M059J (cell line): ENCODE measurements at places on chromosomes 1 and 21.

DNA sequence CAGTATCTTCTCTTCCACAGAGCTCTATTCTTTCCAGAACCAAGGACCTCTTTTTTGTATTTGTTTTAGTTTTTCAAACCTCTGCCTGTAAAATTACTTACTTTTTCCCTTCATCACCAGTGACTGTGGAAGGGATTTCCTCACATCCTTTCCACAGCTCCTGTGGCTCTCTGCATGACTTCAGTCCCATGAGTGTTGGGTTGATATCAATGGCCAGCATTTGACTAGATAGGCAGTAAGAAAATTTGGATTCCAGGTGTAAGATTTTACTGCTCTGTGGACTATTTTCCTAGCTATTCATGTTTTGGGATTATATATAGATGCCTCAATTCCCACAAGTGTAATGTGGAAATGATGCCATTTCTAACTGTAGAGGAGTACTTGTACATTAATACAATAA lies 171.5 kb upstream of the PTBP2 start:
- no peak for DNase-seq

GRCh38 chr21:23394458-23394857 lies 2212.8 kb downstream of the MRPL39 start:
- DNase-seq, result no peak

- DNase-seq, result no peak
Observed at GRCh38 chr1:1826356-1827088, 48.3 kb upstream of the NADK start.

- no peak for DNase-seq
Observed at GRCh38 chr1:33519240-33519884, 46.9 kb downstream of the ZSCAN20 start.

DNA sequence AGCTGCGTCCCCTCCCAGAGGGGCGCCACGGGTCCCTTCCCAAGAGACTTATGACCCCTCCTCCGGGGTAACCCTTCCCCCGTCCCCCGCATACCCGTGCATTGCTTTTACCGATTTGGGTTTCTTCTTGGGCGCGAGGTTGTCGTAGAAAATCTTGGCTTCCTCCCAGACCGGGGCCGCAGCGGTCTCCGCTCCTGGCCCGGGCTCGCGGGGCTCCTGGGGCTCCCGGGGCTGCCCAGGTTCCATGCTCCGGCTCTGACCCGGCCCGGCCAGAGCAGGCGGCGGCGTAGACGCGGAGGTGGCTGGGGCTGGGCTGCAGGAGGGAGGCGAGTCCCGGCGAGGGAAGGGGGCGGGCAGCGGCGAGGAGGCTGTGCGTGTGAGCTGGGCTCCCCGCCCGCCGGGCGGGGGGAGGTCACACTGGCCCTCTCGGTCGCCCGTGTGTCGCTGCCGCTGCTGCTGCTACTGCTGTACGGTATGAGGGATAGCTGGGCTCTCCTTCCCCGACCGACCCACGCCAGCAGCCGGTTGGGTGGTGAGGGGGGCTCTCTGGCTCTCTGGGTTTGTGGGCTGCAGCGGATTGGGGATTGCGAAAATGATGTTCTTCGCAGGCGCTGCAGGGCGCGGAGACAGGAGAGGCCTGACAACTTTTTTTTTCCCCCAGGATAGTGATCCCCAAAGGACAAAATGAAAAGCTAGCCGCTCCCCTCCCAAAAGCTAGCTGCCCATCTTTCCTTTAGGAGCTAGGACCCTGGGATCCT lies at the start of gene NT5C1A:
Gene NT5C1A, minus strand, starts transcription at position 315 of the 758 bp plus-strand sequence. Its CDS starts 69 bp downstream, at position 246.
- DNase-seq, result no peak

- DNase-seq, result peak; percentile 69
Observed at GRCh38 chr1:205458777-205459566, 3.1 kb upstream of the BLACAT1 start.

GRCh38 chr1:161197560-161198193 lies 1.2 kb downstream of the ADAMTS4 start:
- DNase-seq, result no peak

DNA sequence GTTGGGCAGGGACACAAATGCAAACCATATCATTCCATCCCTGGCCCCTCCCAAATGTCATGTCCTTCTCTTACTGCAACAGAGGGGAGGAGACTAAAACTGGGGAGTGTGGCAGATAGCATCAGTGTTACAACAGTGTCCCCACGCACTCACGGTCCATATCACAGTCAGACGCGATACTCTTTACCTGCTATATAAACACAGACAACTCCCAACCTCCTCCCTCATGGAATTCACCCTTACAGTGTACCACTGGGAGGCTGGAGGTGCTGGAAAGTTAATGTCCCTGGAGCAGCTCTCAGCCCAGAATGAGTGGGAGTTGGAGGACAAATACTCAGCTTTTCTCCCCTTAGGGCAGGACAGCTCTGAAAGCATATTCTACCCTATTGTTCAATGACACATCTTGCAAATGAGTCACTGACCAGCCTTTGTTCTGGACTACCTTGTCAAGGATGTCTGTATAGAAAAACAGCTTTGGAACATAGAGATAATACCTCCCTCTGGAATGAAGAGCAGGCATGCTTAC lies 445.9 kb downstream of the SETD4 start:
- DNase-seq, result peak; percentile 95

DNA sequence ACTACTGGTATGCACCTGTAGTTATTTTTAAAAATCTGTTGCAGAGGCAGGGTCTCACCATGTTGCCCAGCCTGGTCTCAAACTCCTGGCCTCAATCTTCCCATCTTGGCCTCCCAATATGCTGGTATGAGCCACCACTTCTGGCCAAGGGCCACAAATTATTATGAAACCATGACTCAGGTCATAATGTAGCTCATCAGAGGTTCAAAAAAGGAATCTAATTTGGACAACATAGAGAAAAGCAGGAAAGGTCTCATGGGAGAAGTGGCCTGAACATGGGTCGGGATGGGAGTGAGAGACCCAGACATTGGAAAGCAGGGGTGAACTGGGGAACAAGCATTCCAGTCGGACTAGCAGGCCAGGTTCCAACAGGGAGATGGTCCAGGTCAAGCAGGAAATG lies 45.2 kb upstream of the C1orf198 start:
- DNase-seq, result peak; percentile 16

DNA sequence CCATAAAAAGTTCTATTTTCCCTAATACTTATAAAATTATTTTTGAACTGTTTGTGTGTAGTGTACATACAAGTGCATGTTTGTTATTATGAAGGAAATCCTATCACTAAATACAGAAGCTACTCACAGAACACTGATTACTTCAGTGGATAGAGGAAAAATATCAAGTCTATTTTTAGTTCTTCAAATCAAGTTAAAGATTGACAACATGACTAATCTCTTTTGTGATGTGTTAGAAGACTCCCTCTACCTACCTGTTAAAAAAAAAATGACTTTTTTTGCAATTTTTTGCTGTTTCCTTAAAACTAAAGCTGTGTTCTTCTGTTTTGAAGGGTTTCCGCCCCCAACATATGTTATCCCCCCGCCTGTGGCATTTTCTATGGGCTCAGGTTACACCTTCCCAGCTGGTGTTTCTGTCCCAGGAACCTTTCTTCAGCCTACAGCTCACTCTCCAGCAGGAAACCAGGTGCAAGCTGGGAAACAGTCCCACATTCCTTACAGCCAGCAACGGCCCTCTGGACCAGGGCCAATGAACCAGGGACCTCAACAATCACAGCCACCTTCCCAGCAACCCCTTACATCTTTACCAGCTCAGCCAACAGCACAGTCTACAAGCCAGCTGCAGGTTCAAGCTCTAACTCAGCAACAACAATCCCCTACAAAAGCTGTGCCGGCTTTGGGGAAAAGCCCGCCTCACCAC lies 45.5 kb downstream of the NCF2 start:
- DNase-seq, result no peak

- peak; percentile 20 for DNase-seq
Observed at GRCh38 chr1:68725001-68725752, 228.3 kb upstream of the DEPDC1 start.

GRCh38 chr1:147641695-147642592 lies 28.4 kb downstream of the ACP6 start:
- peak; percentile 59 for DNase-seq

DNA sequence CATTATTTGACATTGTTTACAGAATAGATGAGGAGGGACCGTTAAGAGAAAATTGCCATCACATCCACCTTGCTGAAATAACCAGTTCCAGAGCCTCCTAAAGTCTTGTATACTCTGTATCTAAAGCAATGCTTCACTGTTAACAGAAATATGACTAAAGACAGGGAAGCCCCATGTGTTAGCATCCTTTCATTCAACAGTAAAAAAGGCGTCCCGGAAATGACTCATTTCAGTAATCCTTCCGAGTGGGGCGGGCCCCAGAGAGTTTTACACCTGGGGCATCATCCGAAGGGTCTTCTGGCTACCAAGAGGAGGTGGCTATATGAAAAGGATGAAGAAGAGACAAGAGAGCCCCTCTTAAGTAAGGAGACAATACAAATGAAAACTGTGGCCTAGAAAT lies 227.2 kb downstream of the SLC45A1 start:
- DNase-seq, result no peak

- DNase-seq, result peak; percentile 51
Observed at GRCh38 chr1:231628207-231628876, 1.8 kb downstream of the DISC1 start.

DNA sequence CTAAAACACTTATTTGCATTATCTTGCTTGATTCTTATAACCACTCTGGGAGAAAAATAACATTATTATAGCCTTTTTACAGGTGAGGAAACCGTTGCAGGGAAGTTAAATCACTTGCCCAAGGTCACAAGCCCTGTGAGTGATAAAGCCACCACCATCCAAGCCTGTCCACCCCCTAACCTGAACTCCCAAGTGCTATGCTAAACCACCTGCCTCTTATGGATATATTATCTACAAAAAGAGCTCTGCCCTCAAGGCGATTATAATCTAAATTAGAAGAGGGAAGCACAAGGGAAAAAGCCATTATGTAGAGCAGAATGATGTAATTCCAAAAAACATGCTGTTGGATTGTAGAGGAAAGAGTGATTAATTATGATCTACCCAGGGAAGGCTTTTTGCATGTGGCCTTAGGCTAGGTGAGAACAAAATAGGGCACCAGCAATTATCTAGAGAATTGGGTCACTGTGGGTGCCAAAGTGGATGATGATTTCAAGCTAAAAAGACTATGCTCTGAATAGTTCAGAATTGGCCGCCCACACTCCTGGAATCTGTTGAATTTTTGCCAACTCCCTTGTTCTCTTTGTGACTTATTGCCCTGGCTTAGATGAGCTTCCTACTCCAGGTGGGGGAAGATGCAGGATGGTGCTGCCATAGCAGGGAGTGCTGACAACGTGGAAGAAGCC lies 205.3 kb downstream of the FGGY start:
- DNase-seq, result peak; percentile 86

DNA sequence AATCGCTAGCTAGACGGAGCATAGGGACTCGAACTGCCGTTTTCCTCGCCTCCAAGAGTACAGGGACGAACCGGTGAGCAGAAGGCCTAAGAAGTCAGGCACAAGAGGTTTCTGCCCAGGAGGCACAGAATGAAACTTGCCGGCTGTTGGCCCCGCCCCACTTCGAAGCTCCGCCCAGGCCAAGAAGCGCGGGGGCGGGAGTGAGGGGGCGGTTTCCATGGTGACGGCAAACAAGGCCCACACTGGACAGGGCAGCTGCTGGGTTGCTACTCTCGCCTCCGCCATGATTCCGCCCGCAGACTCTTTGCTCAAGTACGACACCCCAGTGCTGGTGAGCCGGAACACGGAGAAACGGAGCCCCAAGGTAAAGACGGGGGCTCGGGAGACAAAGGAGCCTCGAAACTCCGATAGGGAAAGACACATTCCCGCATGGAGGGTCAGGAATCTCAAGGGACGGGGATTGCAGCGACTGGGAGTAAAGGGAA lies at the start of gene DNALI1:
Gene DNALI1, plus strand, starts transcription at position 229 of the 485 bp plus-strand sequence. Its CDS starts 55 bp downstream, at position 284.
- peak; percentile 82 for DNase-seq

DNA sequence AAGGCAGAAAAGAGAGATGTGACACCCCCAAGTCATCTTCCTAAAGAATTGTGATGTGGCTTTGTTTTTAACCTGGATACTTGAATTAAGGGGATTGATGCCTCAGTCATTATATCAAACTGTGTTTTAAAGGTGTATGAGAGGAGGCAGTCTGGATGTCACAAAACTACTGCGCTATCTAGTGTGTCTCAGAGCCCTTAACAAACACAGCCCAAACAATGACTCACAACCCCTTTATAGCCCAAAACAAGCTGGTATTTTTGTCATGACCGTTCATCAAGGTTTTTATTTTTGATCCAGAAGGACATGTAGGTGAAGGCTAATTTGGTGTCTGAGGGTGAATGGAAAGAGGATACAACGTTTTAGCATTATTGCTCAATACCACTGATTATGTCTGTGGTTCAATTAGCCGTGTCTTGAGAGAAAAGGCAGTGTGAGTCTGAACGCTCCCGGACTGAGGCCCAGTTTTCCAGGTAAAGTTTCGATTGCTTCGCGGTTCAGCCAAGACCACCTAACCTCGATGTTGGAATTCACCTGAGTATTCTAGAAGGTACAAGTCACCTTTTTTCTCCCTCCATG lies 71.6 kb downstream of the SGIP1 start:
- DNase-seq, result peak; percentile 45

- no peak for DNase-seq
Observed at GRCh38 chr1:8170059-8170835, 144.1 kb upstream of the ERRFI1 start.

GRCh38 chr1:167839009-167839408 lies 74.9 kb downstream of the ADCY10 start:
- no peak for DNase-seq

DNA sequence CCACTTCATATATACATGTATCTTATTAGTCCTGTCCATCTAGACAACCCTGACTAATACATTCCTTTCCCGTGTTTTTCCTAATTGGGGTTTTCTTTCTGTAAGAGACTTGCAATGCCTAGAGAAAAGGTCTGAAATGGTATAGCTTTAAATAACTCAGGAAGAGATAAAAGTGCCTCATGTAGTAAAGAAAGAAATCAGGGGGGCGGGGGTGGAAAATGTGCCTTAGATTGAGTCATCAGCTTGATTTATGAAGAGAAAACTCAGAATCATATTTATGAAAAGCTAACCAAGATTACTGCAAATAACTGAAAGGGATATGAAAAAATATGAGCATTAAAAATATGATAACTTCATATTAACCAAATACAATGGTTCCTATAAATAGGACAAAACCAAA lies 345.8 kb upstream of the CHRM3 start:
- DNase-seq, result no peak

- no peak for DNase-seq
Observed at GRCh38 chr1:147712605-147713004, 42.3 kb upstream of the ACP6 start.

DNA sequence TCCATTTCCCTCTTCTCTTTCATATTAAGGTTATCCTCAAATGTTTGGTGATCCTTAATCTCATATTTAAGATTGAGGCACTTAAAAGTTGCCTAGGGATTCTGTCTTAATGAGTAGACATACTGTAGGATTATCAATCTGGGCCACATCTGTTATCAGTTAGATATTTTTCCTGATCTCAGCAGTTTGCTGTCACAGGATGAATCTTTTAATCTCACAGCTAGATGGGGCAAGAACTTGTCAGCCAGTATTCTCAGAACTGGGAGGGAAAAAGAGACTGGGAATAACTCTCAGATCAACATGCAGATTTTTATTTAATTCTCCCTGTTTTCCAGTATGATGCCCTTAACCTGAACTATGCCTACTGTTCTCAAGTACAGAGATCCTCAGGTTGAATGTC lies 14.0 kb downstream of the ZNF644 start:
- no peak for DNase-seq
